ENCODE measurements at places on chromosomes 2 and 18.

DNA sequence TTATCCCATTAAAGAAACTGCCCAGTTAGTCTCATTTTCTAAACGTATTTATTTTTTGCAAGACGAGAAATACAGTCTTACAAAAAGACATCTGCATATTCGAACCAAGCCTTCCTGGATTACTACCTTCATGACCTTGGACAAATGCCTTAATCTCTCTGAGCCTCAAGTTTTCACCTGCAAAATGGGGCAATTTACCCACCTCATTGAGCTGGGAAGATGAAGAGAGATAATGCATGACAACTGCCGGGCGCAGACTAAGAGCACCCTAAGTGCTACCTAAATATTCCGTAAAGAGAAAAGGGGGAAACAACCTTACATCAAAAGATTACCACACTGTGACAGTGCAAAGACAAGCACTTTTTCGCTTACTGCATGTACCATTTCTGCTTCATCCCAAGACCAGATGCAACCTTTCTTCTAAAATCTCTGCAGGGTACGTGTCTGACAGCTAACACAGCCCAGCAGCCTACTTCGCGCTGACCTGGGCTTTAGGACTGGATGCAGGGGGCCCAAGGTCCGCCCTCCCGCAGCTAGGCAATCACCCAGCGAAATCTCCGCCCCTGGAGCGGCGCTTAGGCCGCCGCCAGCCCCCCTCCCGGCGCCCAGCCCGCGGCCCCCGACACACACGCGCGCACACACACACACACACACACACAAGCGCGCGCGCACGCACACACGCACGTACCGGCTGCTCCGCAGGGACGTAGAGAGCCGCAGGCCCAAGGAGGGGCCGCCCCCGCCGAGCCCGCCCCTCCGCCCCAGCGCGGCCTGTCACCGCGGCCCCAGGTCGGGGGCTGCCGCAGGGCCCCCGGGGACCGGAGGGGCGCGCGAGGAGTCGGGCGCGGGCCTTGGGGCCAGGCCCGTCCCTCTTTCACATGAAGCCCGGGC is 766 bp downstream of the MAP3K2 start:
- DNase-seq, result peak; percentile 47

DNA sequence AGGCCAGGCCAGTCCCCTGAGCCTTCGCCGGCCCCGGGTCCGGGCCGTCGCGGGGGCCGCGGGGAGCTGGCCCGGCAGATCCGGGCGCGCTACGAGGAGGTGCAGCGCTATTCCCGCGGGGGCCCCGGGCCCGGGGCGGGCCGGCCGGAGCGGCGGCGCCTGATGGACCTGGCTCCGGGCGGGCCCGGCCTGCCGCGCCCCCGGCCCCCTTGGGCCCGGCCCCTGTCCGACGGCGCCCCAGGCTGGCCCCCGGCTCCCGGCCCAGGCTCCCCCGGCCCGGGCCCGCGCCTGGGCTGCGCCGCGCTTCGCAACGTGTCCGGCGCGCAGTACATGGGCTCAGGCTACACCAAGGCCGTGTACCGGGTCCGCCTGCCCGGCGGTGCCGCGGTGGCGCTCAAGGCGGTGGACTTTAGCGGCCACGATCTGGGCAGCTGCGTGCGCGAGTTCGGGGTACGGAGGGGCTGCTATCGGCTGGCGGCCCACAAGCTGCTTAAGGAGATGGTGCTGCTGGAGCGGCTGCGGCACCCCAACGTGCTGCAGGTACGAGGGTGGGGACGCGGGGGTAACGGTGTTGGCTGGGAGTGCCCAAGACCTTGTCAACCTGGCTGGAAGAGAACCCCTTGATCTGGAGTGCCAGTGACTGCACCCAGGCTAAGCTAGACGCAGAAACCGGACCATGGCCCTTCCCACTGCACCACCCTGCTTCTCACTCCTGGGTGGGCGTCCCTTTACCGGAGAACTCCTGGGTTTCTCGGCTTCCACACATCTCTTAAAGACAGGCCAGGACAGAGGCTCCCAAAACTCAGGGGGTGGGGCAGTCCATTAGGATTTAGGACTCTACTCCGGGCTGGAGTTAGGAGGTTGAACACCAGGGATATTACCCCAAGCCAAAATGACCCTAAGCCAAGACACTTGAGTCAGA is 739 bp downstream of the PKDCC start:
- no peak for DNase-seq

GRCh38 chr2:109066917-109067597 is 61.9 kb upstream of the SH3RF3 start:
- DNase-seq, result no peak

DNA sequence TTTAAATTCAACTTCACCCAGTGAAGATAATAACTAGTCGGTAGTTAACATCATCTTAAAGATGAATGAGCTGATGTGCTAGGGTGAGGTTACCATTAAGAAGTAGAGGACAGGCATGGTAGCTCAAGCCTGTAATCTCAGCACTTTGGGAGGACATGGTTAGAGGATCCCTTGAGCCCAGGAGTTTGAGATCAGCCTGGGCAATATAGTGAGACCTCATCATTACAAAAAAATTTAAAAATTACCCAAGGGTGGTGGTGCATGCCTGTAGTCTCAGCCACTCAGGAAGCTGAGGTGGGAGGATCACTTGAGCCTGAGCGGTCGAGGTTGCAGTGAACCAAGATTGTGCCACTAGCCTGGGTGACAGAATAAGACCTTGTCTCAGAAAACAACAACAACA is 4.7 kb downstream of the GALNT5 start:
- DNase-seq, result no peak

DNA sequence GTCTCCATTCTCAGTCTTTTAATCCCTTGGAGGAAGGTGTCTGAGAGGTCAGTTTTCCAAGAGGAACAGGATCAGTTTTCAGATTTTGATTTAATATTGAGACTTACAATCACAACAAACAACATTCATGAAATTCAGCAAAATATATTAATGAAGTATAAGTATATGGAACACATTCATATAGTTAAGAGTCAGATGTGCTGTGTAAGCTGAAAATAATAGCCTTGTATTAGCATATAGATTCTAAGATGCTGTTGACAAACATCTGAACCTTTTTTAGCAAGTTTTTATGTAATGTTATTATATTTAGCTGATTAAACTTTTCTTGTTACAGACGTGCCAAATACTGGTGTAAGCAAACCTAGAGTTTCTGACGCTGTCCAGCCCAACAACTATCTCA is 163.9 kb downstream of the PKP4 start:
- DNase-seq, result no peak

- no peak for DNase-seq
Observed at GRCh38 chr2:205712508-205712907, 30.2 kb downstream of the NRP2 start.

GRCh38 chr18:53819174-53819573 is 405.3 kb downstream of the MBD2 start:
- DNase-seq, result no peak

GRCh38 chr2:36461039-36461681 is 105.6 kb downstream of the CRIM1 start:
- DNase-seq, result no peak
